ENCODE measurements at places on chromosomes 5 and 9.
A peak's percentile ranks its signal among the peaks of the same experiment; 100 is the strongest.

- no peak for DNase-seq
These were observed 4.8 kb downstream of the IRF1 start for GRCh38 chr5:132485641-132486317.

GRCh38 chr9:137095664-137096517 lies 9.1 kb downstream of the MAN1B1 start:
- DNase-seq, result no peak

DNA sequence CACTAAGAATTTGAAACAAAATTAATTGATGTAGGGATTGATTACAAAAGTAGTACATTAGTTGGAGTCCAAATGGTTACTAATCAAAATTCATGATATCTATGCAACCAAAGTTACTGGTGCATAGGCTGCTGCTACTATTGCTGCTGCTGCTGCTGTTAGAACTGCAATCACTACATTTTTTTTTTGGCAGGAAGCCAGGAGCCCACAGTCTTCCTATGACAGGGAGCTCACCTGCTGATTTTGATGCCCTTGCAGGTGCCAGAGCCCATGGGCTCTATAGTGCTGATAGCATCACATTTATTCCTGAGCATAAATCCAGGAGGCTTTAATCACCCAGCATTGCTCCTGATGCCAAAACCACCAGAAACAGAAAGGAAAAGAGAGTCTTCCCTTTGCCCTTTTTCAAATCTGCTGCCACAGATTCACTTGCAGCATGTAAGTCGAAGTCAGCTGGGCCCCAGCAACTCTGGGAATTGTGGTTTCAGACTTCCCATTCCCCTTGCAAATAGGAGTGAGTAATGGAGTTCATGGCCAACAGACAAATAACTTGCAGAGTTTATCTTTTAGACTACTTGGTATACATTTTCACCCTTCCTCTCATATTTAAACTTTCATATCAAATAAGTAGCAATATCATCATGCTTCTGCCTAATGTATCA lies 17.6 kb downstream of the SLCO6A1 start:
- DNase-seq, result no peak

GRCh38 chr9:137788561-137789294 lies 88.9 kb upstream of the CACNA1B start:
- no peak for DNase-seq

DNA sequence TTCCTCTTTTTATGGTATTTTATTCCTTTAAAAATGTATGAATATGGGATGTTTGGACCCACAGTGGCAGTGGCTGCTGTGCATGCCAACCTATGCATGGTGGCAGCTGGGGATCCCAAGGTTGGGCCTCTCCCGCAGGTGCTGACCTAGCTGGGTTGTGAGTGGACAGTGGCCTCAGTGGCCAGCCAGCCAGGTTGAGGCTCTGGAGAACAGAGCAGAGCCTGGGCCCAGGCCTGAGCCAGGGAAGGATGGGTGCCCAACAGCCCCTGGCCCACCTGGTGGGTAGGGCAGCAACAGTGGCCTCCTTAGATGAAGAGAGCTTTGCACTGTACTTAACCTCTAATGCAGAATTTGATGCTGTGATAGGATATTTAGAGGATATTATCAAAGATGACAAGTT lies 624.8 kb downstream of the CHSY3 start:
- no peak for DNase-seq

- no peak for DNase-seq
These were observed 111.0 kb downstream of the KLHL3 start for GRCh38 chr5:137624786-137625349.

- DNase-seq, result no peak
These were observed 44.6 kb upstream of the SHOC1 start for GRCh38 chr9:111839387-111839786.

- no peak for DNase-seq
These were observed 85.7 kb downstream of the STK10 start for GRCh38 chr5:172102218-172102870.

DNA sequence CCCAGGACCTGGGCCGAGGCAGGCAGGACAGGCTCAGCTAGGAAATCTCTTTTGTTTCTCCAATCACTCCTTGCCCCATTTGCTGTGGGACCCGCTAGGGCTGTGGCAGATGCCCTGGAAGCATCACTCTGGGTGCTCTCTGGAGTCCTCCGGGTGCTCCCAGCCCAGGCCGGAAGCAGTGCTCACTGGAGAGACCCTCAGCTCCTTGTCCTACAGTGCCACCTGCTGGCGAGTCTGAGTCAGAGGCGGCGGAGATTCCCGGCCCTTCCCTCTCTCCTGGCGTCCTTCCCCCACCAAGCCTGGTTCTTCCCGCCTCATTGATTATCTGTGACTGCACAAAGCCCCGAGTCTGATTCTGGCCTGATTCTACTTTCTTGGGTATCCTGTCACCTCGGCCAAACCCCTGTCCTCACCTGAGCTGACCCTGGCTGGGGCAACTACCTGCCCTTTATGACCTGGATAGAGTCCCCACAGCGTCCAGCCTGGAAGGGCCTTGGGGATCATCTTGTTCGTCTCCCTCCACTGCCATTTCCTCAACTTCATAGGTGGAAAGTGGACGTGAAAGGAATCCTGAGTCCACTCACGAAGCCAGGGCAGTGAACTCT lies 7.3 kb upstream of the BARHL1 start:
- DNase-seq, result peak; percentile 74

DNA sequence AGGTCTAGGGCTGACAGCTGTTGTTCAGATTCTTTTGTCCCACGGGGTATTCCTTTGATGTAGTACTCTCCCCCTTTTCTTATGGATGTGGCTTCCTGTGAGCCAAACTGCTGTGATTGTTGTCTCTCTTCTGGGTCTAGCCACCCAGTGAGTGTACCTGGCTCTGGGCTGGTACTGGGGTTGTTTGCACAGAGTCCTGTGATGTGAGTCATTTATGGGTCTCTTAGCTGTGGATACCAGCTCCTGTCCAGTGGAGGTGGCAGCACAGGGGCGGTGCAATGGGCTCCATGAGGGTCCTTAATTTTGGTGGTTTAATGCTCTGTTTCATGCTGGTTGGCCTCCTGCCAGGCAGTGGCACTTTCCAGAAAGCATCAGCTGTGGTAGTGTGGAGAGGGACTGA lies 161.3 kb downstream of the CAVIN4 start:
- DNase-seq, result no peak

DNA sequence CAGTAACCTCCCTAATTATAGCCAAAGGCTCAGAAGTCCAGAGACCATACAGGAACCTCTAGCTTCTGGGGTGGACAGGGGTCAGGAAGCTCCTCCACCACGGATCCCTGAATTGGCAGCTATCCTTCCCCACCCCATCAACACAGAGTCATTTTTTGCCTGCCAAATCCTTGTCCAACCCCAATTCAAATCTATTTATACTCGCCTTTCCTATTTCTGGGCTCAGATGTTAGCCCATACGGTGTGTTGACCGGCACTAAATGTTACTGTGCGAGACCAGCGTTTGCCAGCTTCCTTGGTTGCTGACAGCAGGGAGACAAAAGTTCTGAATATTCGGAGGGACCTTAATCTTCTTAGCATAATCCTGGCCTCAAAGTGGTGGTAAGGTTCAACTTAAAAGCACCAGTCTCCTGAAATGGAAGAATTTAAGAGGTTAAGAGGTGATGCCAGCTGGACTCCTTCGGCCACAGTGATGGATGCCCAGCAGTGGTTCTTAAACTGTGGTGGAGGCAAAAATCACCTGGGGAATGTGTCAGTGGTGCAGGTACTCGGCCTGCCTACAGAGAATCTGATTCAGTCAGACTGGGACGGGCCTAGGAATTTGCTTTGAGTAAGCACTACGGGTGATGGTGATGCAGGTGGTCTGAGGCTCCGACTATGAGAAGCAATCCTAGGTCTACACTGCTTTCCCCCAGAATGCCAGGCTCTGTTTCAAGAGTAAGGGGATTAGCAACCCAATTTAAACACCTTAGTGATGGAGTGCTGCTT lies 204.8 kb upstream of the MEF2C start:
- DNase-seq, result no peak

- DNase-seq, result no peak
These were observed 2215.5 kb downstream of the MAT2B start for GRCh38 chr5:165720901-165721300.

GRCh38 chr9:132991351-132992300 lies 13.1 kb downstream of the GFI1B start:
- no peak for DNase-seq

DNA sequence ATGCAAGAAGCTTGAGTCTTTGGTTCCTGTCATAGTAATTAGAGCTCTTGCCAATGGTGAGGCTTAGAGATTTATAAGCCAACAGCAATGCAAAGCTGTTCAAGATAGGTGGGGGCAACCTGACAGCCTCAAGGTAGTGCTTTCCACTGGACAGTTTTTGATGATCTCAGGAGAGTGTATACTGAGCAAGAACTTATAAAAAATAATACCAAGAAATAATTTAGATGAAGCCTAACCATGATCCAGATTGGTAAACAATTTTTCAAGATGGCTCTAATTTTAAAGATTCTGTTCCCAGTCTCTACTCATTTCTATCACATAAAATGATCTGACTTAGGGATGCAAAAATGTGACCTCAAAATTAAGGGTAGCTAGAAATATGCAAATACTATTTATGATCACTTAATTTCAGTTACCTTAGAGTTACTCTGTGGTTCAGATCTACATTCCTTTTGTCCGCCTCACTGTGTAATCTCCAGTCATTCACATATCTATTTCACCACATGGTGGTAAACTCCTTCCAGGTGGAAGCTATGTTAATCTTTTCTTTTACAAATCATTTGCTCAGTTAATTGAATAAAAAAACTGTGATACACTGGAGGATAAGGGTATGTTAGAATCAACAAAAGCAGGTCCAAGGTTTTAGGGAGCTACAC lies 1228.0 kb upstream of the C9orf72 start:
- DNase-seq, result peak; percentile 53

DNA sequence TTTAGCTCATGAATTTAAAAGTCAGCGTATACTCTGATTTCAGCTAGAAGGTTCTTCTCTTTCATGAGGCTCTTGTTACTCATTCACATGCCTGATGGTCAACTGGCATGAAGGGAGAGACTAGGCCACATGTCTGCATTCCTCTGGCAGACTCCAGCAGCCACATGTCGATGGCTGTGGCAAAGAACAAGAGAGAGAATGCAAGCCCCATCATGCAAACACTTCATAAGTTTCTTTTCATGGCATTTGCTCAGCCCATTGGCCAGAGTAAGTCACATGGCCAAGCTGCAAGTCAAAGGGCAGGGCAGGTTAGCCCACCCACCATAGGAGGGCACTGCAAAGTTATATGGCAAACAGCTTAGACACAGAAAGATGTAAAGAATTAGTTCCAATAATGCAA lies 5.4 kb downstream of the KCNV2 start:
- DNase-seq, result peak; percentile 75

GRCh38 chr9:95167998-95168397 lies 149.5 kb downstream of the FANCC start:
- DNase-seq, result peak; percentile 67

GRCh38 chr5:88671505-88672499 lies 211.2 kb downstream of the MEF2C start:
- no peak for DNase-seq

Measured in ACHN (cell line).